ENCODE measurements at places on chromosomes 6 and 20. TPM values are rescaled to one million over a fixed set of nuclear protein-coding genes. Genes with fewer than 3 reads are reported as not detected.

DNA sequence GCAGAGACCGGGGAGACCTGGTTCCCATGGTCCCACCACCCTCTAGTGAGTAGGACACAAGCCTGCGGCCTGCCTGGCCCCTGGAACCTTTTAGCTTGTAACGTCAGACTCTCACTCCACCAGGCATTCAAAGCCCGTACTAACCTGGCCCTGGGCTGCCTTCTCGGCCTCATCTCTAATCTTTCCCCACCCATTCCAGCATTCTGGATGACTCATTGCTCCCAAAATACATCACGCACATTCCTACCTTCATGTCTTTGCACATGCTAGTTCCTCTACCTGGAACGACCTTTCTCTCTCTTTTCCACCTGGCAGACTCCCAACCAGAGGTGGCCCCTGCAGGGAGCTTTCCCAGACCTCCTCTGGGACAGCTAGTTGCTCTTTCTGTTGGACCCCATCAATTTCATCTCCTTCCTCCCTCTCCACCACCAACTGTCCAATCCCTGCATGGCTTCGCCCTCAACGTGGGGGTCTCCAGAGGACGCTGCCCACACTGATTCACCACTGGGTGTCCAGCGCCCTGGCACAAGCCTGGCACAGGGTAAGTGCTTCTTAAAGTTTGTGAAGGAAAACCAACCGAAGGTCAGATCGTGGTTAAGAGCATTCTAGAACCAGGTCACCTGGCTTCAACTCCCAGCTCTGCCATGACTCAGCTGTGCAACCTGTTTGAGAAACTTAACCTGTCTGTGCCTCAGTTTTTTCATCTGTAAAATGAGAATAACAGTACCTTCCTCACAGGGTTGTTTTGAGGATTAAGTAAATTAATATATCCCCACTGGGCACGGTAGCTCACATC, 35.2 kb downstream of the JPH2 start:
- no peak for DNase-seq

GRCh38 chr6:135465307-135465706, 32.2 kb downstream of the AHI1 start:
- no peak for DNase-seq

The TUBE1 gene
- 30.9 TPM for total RNA-seq

The POM121L2 gene
- not detected for total RNA-seq

The POPDC3 gene
- total RNA-seq, result 29.3 TPM

All from heart left ventricle (tissue), 16 donors.